ENCODE measurements at places on chromosomes 2 and 18. TPM values are rescaled to one million over a fixed set of nuclear protein-coding genes. Genes with fewer than 3 reads are reported as not detected.

DNA sequence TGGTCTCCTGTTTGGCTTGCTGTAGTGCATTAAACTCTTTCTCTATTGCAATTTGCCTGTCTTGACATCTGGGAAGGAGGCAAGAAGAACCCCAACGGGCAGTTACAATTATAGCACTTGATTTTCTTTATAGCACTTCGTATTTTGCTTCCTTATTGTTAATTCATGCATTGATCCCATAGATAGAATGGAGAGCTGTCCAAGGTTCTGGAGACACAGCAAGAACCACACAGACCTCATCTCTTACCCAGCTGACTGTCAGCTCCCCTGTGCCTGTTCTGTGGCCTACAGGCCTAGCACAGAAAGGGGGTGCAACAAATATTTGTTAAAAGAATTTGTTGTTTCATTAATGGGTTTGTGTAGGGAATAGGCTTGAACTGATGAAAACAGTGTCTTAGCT is 194.3 kb downstream of the GALNT1 start:
- DNase-seq, result no peak

- no peak for DNase-seq
These were observed 178.2 kb downstream of the TDRD15 start for GRCh38 chr2:21301871-21302455.

DNA sequence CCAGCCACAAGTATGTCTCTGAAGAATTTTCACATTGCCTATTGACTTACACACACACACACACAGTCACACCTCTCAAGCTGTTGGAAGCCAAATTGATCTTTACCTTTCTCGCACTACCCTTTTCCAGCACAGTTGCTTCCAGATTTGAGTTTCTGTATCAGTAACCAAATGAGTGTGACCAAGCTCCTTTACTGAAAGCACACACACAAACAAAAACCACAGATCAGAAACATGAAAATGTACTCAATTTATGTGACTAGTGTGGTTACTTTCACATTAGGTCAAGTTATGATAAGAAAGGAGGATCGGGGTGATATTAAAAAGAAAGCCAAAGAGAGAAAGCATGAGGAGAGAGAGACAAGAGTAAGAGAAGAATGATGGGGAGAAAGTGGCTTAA is 993.9 kb upstream of the POU3F3 start:
- no peak for DNase-seq

FN1 gene
- 1,847 TPM for polyA plus RNA-seq
